H54 (cell line): ENCODE measurements at places on chromosomes 4 and X.

DNA sequence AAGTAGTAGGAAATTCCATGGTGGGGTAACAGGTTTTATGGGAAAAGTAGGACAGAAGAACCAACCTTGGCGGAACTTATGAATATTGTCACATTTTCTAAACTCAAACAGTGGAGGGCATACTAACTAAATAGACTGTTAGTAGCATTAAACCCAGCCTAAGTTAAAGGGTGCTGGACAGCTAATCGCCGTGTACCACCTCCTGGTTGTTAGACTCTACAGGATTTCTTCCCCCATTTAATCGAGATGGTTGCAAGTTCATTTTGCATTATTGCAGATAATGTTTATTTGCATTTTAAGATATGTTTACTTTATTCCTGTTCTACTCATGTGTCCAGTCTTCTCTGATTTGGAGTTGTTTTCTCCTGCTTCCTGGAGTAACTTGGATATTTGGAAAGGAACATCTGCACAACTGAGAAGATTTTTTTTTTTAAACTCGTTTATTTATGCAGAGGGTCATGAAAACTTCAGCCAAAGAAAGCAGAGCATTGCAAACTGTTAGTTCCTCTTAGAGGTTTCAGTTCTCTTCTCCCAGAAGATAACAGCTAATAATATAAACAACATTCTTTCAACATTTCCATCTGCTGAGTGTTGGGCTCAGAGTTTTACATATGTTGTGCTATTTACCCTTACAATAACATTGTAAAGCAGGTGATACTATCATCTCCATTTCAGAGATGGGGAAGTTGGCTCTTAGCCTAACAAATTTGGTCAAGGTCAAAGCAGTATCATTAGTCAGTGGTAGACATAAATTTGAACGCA lies 51.5 kb upstream of the TBC1D9 start:
- DNase-seq: no peak

DNA sequence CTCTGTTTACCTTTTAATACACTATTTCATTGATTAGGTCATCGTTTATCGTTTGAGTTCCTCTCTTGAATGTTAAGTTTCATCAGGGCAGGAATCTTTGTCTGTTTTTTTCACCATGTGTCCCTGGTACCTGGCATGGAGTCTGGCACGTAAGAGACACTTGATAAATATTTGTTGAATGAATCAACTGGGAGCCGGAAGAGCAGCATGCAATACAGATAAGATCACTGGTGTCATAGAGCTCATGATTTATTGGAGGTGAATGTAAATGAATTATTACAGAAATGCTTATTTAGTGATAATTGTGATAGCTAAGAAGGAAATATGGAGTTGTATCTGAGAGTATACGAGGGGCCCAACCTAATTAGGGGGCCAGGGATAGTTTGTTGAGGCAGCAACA lies 62.8 kb downstream of the UCHL1 start:
- DNase-seq: no peak

- no peak for DNase-seq
Observed at GRCh38 chr4:108292229-108292628, 123.5 kb upstream of the LEF1 start.

DNA sequence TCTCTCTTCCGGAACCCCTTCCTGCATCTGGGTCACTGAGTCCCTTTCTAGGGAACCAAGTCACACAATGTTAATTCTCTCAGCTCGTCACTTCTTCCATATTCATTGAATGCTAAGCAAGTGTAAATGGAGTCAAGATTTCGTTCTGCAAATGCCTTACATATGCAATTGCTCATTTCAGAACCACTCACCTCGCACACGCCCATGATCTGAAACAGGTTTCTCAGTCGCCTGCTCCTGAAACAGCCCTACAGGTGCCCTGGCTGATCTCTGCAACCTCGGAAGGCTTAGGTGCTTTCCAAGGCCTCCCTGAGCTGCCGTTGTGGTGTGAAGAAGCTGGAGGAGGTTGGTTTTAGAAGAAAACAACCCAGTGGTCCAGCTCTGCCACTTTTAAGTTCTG lies 100.8 kb upstream of the MSX1 start:
- no peak for DNase-seq

GRCh38 chr4:8917868-8918783 lies 46.5 kb upstream of the HMX1 start:
- DNase-seq: peak; percentile 73

- DNase-seq: peak; percentile 32
Observed at GRCh38 chr4:76301068-76301774, 5.3 kb upstream of the STBD1 start.

DNA sequence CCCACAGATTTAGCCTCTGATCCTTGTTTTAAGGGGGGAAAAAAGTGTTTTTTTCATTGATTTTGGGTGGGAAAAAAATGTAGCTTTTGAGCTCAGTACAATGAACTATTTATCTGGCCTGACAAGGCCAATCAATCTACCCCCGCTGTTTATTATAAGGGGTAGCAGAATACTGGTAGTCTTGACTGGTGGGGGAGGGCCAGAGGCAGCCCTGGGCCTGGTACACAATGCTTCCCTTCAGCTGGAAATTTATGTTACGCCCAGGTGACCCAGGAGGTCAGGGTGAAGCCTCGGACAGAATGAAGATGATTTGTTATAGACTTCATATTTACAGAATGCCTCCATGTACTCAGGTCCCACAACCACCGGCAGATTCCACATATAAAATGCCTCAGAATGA lies 143.2 kb downstream of the SH3KBP1 start:
- no peak for DNase-seq

GRCh38 chr4:8103421-8104390 lies 54.9 kb downstream of the ABLIM2 start:
- no peak for DNase-seq

GRCh38 chr4:188005561-188005960 lies 10.0 kb downstream of the ZFP42 start:
- no peak for DNase-seq

DNA sequence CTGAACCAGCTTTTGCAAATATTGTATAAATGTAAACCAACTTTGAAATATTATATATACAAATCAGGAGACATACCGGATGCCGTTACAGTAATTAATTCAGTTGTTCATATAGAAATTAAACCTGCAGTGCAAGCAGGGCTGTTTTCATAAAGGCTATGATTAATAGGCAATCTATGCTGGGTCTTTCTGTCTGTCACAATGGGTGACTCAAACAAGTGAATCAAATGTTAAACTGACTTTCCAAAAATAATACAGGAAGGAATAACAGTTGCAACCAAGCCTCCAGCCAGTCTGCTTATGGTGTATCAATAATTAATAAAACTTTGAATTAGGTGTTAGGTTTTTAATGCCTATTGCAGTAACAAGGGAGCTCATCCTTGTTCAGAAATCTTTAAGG lies 43.9 kb downstream of the GABRB1 start:
- no peak for DNase-seq

GRCh38 chrX:148567229-148567628 lies 66.8 kb downstream of the AFF2 start:
- DNase-seq: no peak

- DNase-seq: no peak
Observed at GRCh38 chrX:3320471-3321046, 25.9 kb downstream of the MXRA5 start.

DNA sequence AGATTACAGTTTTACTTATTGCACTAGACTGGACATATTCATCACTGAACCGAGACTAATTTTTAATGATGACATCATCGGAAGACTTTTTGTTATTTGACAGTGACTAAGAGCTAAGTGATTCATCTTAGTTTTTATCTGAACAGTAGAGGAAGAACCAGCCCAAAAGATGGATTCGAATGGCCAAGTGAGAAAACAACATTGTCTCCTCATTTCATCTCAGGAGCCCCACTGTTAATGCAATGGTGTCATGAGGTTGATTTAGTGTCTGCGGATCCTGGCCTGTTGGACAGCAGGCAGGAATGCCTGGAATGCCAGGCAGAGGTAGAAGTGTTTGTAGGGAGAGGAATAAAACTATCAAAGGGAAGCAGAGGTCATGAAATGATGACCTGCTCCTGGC lies 37.8 kb upstream of the HPF1 start:
- no peak for DNase-seq

DNA sequence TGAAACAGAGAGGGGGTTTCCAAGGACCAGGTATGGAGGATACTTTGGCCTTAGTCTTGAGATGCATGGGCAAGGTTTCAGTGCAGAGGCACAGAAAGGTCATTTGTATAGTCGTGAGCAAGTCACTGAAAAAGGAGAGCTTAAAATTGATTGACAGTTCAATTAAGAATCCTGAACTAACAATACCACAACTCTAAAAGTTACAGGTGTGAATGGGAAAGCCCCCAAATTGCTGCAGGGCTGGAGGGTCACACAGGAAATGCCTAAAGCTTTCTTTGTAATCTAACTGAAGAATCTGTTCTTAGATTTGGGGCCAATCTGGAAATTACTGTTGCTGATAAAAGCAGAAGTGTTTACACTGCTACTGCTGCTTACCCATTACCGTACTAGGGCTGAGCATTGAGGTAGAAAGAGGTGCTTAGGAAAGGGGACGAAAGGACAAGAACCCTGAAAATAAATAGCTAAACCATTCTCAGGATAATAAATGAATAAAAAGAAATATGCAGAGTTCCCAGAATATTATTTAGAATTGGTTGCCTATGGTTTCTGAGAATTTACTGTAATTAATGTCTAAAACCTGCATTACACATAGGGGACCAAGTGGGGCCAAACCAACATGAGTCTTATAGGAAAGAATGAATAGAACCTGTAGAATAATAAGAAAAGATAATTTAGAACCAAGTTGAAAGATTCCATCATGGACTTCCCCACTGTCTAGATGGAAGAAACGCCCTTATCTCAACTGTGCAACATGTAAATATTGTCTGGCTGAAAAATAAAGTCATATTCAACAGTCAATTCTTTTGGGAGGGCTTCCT lies 91.9 kb upstream of the PPP1R2C start:
- DNase-seq: no peak

DNA sequence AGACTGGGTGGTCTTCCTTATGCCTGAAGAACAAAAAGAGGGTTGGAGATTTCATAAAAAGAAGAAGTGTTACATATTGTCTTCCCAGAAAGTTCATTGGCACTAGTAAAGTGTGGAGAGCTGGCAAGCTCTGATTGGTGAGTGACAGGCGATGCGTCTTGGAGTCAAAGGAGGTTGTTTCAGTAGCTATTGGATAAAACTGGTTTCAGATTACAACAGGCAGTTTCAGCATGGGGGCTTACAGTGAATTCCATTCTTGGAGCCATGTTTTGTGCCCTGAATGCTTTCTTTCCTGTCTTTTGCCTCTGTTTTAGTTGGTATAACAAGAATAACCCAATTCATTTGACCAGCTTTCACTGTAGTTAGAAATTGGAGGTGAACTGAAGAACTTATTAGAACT lies 750.5 kb downstream of the ADGRL3 start:
- DNase-seq: no peak

GRCh38 chr4:181677621-181678020 lies 565.6 kb upstream of the TENM3 start:
- no peak for DNase-seq

DNA sequence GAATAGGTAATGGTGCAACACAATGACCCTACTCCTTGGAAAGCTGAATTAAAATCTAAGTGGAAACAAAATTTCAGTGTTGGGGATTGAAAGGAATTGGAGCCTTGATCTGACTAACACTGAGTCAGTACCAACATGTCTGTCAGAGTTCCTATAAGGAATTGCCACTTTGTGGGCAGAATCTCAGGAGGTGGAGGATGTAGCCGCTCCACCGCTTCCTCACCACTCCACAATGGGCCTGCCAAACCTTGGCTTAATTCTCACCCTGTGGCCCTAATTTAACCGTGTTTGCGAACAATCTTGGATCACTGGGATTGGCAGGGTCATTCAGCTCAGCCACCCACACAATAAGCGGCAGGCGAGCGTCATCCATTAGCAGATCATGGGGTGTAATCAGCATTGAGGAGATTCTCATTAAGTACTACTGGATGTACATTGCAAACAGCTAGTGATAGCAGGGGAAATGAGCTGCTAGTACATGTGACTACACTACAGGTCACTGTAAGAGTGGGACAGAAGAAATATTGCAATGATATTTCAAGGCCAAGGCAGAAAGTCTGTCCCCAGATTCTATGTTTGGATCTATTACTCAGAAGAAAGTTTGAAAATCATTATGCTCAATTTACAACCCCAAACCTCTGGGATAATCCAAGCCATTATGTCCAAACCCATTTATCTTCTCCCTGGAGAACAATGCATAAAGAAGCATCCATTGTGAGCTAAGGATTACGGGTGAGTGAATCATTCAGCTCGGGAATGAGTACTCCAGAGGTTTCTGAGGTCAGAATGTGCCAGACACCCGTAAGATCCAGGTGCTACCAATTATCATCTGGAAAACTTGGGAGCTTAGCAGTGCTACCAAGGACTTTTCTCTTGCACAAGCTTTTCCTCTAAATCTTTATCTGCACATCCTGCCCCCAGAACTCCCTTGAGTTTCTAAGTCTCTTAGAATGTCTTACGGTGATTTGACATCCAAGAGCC lies 5.8 kb downstream of the SRPX start:
- DNase-seq: no peak

DNA sequence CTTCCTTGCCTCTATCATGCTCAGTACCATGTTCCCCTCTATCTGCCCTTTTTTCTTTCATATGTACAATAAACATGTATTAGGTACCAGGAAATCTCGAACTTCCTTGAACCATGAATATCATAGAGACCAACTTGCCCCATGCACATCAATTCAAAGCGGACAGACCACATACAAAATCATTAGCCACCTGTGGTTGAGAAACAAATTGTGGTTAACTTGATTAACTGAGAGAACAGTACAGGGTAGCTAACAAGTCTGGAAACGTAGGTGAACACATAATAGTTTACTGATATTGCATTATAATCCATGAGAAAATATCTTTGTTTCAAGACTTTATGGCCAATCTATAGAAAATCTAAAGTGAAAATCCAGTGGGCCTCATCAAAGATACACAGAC lies 8.2 kb downstream of the CASP3 start:
- DNase-seq: no peak

DNA sequence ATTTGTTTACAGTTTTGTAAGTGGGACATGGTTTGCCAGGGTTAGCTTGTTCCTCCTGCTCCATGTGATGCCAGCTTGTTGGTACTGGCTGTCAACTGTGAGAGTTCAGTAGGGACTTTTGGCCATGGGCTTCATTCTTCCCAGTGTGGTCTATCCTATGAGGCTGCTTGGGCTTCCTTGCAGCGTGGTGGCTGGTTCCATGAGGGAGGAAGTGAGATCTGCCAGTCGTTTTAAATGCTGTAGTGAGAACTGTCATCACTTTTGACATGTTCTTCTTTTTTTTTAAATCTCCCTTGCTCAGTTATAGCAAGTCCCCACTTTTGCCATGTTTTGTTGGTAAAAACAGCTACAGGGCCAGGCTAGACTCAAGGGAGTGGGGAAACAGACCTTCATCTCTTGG lies 15.9 kb downstream of the NSD2 start:
- DNase-seq: no peak

GRCh38 chr4:184801781-184802696 lies 23.7 kb downstream of the ACSL1 start:
- peak; percentile 43 for DNase-seq

DNA sequence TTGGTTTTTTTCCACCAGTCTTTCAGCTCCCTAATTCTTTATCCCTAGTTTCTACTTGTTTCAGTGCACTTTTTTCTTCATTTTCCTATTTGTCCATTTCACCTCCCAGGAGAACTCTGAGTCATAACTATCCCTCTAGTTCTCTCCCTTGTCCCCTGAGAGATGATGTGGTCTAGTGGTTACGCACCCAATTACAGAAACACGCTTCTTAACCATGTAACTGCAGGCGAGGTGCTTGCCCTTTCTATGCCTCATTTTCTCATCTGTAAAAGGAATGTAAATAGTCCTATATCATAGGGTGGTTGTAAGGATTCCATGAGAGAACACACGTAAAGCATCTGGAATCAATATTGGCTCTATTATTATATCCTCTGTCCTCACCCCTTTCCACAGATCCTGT lies 8.8 kb upstream of the GRPR start:
- DNase-seq: no peak

GRCh38 chr4:17065821-17066220 lies 167.4 kb upstream of the LDB2 start:
- no peak for DNase-seq
